NCI-H2029 (cell line): ENCODE measurements at places on chromosomes 12 and 14.

- DNase-seq: no peak
Measured at GRCh38 chr14:62663456-62663821, 381.8 kb downstream of the KCNH5 start.

- DNase-seq: peak; percentile 72
Measured at GRCh38 chr12:78863482-78864402, 832 bp upstream of the SYT1 start.

- no peak for DNase-seq
Measured at GRCh38 chr14:22533739-22534359, 55.2 kb downstream of the DAD1 start.

DNA sequence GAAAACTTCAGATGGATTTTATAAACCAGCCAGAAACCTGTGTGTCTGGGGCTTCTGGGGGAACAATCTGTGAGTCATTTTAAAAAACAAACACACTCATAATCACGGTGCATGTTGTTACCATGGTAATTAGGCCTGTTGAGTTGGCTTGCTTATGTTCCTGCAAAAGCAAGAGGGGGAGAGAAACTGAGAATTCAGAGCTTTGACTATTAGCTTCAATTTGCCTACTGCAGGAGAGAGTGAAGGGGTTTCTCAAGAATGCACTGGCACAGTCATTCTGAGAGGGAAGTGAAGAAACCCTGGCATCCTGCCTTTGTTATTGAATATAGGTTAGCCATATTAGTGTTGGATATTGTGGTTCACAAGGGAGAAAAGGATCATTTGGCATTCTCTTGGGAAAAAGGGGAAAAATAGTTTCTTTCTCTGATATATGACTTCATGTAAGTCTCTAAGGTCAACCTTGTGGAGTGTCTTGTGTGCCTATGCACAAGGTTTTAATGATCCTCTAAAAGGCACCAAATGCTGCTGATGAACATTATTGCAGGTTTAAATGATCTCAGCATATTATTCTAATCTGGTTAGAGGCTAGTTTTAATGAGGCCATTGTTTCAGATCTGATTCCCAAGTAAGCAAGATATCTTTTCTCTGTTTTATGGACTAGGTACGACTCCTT lies 12.9 kb downstream of the GNG2 start:
- peak; percentile 52 for DNase-seq

DNA sequence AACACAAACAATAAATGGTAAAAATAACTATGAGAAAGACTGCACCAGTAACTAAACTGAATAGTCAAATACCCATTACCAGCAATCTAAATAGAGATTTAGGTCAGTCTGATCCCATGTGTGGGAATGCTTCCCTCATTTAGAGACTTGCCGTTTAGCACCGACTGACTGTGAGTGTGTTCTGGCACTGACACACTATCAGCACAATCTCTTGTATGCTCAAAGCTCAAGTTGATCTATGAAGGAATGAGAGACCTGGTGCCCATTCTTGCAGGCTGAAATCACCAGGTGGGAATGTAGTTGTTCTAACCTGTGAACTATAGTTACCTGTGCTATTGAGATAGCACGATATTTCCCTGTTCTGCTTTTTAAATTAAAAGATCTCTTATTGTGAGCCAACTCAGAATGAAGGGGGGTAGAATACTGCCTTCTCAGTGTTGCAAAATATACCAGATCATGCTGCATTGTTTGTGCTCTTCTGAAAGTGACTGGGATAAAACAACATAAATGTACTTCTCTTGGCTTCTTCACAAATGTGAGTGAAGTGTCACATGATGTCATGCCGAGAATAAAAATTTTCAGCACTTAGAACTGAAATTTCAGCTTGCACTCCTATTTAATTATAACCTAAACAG lies 99.6 kb downstream of the LIN7A start:
- DNase-seq: no peak

- no peak for DNase-seq
Measured at GRCh38 chr14:98293576-98293975, 978.4 kb downstream of the BCL11B start.

- no peak for DNase-seq
Measured at GRCh38 chr14:90198541-90199060, 57.8 kb upstream of the PSMC1 start.
